ENCODE measurements at places on chromosomes 2 and 18. TPM values are rescaled to one million over a fixed set of nuclear protein-coding genes. Genes with fewer than 3 reads are reported as not detected.

ACTG2 gene
- total RNA-seq = 0.27 TPM

STAM2 gene
- total RNA-seq = 32.2 TPM

DPY30 gene
- total RNA-seq = 64.1 TPM

SOX11 gene
- total RNA-seq = 81.7 TPM

HOXD8 gene
- total RNA-seq = 18.1 TPM

LIMS3 gene
- 0.62 TPM for total RNA-seq

TNFAIP6 gene
- 2.3 TPM for total RNA-seq

DOK6 gene
- 0.67 TPM for total RNA-seq

RGPD3 gene
- total RNA-seq = 0.14 TPM

EFEMP1 gene
- total RNA-seq = 35.8 TPM

ADGRF3 gene
- 0.08 TPM for total RNA-seq

LRP2 gene
- total RNA-seq = 0.21 TPM

CAD gene
- total RNA-seq = 63.5 TPM

PLEK gene
- not detected for total RNA-seq

GAL3ST2 gene
- not detected for total RNA-seq

UGT1A4 gene
- total RNA-seq = not detected

CLHC1 gene
- total RNA-seq = 5.8 TPM

DNER gene
- 5.5 TPM for total RNA-seq

LHCGR gene
- total RNA-seq = not detected
